Activated CD4-positive, alpha-beta T cell treated with anti-CD3 and anti-CD28 coated beads, Interleukin-2, amount 50 U/mL, for 16 hours (primary cell): ENCODE measurements at places on chromosomes 4 and X.
A peak's percentile ranks its signal among the peaks of the same experiment; 100 is the strongest.

- no peak for DNase-seq
These were observed 17.8 kb downstream of the ARHGEF6 start for GRCh38 chrX:136762820-136763452.

DNA sequence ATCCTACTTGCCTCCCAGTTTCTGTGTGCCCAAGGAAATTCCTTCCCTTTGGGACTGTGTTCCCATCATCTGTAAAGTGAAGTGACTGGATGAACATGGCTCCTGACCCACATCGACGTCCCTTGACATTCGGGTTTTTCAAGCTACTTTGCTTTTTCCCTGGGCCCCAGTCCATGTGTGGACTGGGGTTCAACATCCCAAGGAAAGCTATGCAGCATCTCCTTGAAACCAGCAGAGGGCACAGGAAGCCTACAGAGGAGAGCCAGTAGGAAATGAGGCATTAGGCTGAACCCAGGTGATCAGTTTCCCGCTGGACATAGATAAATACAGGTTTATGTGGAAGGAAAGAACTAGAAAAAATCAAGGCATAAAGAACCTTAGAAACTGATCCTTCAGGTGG is 145.1 kb upstream of the ARHGEF9 start:
- DNase-seq: no peak

DNA sequence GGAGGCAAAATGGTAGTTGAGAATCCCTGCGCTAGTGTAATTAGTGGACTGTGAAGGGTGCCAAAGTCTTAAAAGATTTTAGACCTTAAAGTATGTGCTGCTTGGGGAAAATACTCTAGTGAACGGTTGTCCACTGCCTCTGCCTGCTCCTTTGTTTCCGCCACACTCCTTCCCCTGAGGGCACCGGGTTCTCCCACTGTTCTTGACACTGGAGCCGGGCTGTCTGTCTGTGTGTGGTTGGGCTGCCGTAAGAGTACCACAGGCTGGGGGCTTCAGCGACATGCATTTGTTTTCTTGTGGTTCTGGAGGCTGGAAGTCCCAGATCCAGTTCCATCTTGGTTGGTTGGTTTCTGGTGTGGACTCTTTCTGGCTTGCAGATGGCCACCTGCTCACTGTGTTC is 76.2 kb downstream of the CLDN34 start:
- DNase-seq: no peak

- DNase-seq: no peak
These were observed 220.6 kb downstream of the DHX15 start for GRCh38 chr4:24363751-24364150.

- DNase-seq: peak; percentile 62
These were observed 1.9 kb downstream of the UBE2D3 start for GRCh38 chr4:102825261-102826091.

GRCh38 chr4:11338956-11339782 is 89.5 kb downstream of the HS3ST1 start:
- no peak for DNase-seq

DNA sequence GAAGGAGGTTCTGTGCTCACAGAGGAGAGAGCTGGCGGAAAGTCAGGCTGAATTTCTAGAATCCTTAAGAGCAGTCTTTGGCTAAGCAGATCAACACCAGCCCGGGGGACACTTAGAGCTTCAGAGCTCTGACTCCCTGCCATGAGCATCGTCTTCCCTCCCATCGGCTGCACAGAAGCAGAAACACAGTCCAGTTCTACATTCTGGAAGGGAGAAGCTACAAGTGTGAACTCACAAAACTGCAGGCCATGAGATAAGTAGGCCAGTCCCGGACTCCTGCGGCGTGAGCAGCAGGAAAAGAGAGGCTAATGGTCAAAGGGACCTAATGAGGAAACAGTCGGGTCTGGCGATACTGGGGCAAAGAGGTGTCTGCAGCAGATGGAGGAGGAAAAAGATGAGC is 211.5 kb downstream of the DHX15 start:
- no peak for DNase-seq

DNA sequence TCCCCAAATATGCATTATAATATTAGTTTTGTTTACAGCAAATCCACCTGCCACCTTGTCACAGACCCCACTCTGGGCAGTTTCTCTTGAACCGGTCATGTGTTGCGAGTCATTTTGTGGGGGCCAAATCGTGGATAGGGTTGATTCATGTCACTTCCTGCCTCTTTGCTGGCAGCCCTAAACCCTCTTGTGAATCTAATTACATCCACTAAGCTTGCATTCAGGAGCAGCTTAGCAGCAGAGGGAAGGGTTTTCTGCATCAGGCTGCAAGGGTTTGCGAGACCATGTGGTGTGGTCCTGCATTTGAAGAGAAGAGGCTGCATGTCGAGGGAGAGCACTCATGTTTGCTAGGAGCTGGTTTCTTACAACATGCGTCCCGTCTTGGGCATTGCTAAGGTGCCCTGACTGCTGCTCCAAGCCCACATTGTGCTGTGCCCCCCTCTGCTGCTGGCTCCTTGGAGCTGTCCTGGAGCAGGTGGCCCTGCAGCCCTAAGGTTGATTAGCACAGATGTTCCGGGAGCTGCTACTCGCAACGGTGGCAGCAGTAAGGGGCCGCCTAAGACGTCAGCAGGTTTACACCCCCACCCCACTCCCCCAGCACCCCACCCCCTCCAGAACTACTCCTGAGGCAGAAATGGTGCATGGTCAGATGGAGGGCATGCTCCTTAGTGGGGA is 88.9 kb upstream of the CLDN34 start:
- DNase-seq: no peak

DNA sequence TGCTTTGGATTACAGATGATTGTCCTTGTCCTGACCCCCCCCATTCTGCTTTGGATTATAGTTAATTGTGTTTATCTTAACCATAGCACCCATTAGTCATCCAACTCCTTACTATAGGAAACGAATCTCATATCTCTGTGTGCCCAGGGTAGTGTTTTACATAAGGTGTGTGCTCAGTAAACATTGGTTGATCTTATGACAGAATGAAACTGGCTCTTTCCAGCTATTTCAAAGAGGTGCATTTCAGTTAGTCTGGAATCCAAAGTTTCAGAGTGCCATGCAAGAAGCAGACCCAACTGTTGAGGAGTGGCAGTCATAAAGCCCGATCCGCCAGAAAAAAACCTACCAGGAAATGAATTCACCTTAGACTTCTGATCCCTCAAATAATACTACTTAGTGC is 14.7 kb downstream of the TRIM2 start:
- DNase-seq: no peak

DNA sequence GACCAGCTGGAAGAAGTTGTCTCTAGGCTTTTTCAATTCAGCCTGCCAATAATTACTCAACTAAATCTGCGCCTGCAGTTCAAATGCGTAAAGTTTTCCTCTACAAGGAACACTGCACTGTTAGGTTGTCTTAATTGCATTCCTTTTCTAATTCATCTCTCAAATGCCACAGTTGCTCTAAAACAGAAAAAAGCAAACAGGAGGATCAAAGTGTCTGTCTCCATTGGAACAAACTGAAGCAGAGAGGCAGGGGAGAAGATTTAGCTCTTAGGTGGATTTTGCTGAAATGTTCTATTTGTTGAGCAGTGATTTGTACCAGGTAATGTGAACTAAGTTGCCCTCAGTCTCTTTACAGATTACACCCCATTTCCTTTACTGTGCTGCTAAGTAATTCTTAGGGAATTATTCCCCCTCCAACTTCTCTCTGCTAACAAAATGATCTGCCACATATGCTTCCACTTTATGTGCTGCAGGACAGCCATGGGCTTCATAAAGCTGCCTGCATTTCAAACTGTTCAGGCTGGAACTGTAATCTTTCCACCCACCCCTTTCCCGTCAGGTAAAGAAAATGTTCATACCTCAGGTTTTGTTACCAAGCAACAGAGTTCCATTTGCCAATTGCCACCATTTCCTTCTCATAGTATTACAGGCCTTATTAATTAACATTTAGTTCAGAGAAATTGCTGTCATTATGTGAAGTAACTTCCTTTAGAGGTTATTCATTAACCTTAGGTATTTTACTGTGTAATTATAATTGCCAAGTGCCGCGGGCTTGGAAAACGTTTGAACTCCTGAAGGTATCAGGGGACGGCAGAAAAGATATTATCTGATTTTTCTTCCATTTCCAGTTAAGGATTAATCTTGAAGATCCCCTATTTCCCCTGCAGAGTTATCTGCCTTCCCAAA is 149.3 kb downstream of the SPRY1 start:
- DNase-seq: no peak

DNA sequence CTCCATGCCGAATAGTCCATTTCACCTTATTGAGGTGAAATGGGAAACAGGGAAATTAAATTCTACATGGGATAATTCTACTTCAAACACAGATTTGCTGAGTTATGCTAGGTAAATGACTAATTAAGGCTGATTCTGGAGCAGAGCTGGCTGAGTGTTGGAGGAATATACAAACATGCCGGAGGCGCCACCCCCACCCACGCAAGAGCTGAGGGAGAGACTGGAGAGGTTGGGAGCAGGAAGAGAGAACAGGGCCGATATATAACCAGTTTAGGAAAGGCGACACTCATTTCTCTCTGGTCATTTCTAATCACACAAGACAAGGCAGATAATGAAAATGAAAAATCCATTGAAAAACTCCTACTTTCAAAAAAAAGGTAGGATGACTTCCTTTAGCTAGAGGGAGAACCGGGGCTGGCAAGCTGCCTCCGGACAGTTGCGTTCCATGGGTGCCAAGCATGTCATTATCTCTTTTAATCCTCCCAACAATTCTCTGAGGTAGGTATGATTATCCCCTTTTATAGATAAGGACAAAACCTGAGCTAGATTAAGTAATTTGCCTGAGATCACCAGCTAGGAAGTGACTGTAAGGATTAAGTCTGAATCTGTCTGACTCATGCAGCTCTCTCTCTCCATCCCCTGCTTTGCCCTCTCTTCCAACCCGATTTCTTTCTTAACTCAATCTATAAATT is 27.6 kb upstream of the CFAP299 start:
- DNase-seq: no peak

DNA sequence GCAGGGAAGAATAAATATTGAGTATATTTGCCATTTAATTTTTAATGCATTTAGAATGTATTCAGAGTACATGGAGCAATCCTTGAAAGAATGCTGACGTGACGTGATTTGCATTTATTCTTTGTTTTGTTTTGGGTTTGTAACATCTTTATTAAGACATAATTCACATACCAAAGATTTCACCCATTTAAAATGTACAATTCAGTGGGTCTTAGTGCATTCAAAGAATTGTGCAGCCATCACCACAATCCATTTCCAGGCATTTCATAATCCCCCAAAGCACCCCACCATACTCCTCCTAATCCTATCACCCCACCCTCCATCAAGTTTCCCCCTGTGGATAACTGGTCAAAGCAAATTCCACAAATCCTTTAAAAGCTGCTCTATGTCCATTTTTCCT is 87.4 kb downstream of the FAM9B start:
- DNase-seq: no peak

GRCh38 chr4:182924497-182924896 is 7.3 kb upstream of the DCTD start:
- DNase-seq: no peak

DNA sequence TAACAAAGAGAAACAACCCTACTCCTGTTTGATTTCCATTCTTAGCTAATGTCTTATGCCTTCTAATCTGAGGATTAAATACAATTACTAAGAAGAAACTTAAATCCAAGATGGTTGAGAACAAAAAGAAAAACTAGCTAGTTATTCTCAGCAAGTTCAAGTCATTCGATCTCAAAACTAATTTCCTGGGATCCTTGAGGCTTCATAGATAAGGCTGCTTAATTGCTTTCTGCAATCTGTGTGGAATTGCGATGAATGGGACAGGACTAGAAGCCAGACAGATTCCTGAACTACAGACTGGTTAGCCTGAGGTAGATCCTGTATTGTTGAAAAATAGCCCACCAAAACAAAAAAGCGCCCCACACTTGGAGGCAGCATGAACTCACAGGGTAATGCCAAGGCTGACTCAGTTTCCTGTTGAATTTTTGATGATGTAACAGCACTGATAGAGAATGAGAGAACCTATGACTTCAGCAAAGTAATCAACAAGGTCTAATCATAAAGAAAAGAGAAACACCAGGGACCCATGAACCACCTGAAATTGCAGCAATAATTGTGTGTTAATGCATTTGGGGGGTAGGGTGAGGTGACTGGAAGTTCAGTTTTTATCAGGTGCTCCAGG is 33.9 kb downstream of the KLHL15 start:
- DNase-seq: peak; percentile 16

- DNase-seq: peak; percentile 80
These were observed 19.1 kb upstream of the S100P start for GRCh38 chr4:6674500-6675149.

- DNase-seq: no peak
These were observed 34.2 kb upstream of the SLIT2 start for GRCh38 chr4:20217521-20217920.
